NCI-H1930 (cell line): ENCODE measurements at places on chromosomes 5 and 9.

- no peak for DNase-seq
These were observed 140.4 kb downstream of the PSAT1 start for GRCh38 chr9:78437296-78437695.

DNA sequence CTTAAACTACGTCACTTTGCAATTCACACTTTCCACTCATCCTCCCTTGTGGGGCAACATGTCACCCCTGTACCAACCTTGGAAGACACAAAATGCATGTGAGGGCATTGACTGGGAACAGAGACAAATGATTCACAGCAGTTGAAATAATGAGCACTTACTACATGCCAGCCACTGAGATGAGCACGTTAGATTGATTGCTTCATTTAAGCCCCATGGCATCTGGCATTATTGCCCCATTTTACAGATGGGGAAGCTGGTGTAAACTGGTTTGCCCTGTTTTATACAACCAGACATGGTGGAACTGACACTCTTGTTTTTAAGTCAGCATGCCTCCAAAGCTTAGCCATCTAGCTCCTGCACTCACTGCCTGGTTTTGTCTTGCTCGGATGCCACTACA, 204.7 kb downstream of the PAPPA start:
- DNase-seq, result no peak

DNA sequence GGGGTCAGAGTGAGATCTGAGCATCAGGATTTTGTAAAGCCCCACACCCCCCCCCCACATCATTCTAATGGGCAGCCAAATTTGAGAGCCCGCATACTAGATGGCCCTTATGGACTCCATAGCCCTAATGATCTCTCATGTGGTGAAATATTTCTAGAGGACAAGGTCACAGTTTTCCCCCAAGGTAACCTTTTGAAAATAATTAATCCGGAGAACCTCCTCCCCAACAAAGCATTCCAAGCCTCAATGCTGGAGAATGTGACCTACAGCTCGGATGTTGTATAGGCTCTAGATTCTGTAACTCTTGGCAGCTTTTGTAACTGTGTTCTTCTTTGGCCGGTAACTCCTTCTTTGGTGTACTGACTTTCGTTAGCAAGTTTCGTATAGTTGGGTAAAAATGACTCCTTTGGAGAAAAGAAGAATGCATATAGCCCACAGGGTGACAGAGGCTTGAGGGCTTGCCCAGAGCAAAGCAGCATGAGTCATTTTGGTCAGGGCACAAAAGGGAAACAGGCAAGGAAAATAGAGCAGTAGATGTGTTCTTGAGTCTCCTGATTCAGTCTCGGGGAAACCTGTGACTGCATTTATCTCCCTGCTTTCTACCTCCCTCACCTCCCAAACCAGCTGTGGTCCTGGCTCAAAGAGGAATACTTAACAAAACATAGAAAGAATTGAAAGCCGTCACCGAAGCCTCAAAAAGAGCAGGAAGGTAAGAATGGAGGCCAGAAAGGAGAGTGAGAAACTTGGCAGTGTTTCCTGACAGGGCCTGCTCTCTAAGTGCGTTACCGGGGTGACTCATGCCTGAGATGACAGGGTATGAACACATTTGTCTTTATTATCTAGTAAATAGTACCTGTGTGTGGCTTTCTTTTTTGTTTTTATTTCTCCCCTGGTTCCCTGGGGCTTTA, 6.6 kb upstream of the XPA start:
- no peak for DNase-seq

DNA sequence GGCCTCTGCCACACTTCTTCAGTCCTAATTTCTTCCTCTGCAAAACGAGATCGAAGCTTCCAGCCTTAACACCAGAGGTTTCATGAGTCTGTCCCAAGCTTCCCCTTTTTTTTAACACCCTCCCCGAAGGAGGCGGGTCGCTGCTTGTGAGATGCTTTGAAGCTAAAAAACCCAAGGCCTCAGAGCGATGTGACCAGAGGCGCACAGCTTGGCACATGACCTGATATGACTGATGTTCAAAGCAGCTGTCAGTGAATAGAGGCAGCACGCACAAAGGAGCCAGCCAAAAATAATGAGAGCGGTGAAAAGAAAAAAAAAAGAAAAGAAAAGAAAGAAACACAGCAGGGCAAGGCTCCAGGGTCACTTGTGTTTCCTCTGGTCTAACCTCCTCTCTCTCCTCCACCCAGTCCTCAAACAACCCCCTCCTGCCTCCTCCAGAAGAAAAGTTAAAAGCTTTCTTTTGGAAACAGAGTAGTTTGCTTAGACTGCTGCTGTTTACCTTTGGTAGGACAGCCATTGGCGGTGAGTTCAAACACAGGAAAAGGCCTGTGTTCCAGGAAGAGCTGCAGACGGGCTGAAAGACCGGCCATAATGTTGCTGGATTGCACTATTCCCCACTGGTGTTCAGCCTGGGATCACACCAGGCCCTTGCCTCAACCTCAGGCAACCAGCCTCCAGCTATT, 10.9 kb upstream of the ZNF366 start:
- no peak for DNase-seq
